ENCODE measurements at places on chromosomes 2 and 18.

DNA sequence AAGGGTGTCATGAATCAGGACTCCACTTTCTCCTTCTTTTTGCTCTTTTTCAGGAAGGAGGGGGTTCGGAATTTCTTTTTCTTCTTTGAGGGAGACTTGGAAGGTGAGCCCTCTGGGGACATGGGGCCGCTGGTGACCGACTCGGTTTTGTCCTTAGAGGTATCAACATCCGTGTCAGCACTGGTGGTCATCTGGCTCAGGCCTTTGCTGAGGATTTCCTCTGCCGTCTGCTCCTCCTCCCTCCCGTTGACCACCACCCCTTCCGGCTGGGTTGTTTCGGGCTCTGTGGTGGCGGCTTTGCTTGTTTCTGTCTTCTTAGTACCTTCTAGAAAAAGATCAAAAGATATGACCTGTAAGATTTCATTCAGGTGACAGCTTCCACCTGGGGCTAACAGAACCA is 104.6 kb downstream of the ADD2 start:
- DNase-seq: no peak

DNA sequence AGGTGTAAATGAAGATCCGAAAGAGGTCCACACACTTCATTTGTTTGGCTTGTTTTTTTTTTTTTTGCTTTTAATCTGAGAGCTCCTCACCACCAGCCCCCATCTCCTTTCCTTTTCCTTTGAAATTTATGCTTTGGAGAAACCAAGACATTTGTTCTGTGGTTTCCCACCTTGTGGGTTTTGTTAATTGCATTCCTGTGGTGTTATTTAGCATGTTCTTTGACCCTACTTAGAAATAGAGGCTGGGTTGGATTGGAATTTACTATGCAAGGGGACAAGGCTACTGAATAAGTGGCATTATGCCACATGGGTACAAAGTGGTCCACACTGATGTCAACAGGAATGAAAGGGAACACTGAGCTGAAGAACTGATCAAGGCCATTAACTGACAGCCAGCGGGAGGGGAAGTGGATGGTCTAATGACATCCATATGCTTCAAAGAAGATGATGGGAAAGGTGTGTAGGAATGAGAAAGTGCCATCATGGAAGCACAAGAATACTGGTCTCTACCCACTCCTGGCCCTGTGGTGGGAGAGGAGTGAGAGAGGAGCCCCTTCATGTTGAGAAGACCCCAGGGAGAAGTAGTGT is 8.9 kb downstream of the CCL20 start:
- no peak for DNase-seq

GRCh38 chr18:33676593-33676992 is 98.6 kb downstream of the ASXL3 start:
- DNase-seq: no peak

- DNase-seq: no peak
Observed at GRCh38 chr2:3099145-3099859, 278.3 kb downstream of the EIPR1 start.

GRCh38 chr2:26811261-26811660 is 25.4 kb downstream of the CENPA start:
- no peak for DNase-seq

DNA sequence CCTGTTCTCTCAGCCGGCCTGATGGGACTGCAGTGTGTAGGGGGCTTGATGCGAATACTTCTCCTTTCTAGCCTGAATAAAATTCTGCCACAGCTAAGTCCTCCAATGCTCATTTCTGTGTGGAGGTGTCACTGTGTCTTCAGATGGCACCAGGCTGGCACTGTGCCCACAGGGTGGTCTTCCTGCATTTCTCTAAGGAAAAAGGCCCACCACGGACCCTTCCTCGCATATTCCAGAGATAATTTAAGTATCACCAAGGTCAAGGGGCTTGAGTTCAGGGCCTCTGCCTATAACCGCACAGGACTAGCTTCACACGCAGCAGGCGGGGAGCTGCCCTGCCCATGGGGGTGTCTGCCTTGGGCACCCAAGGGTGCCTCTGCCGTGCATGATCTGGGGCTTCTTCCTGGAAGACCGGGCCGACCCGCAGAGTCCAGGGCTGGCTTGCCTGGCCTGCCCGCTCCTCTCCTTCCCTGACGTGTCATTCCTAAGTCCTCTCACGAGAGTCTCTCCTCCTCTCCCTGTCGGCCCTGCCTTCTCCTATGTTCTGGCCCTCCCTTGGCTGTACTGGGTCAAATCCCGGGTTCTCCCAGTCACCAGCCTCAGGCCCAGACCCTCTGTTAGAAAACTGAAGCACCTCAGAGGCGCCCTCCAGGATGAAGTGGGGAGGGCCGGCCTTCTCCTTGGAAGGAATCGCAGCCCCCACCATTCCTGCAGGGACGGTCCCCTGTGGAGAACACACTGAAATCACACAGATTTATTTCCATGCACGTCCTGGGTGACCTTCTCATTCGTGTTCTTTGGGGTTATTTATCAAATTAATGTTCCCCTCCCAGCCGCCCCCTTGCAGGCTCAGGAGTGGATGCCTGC is 48.9 kb upstream of the PXDN start:
- no peak for DNase-seq

DNA sequence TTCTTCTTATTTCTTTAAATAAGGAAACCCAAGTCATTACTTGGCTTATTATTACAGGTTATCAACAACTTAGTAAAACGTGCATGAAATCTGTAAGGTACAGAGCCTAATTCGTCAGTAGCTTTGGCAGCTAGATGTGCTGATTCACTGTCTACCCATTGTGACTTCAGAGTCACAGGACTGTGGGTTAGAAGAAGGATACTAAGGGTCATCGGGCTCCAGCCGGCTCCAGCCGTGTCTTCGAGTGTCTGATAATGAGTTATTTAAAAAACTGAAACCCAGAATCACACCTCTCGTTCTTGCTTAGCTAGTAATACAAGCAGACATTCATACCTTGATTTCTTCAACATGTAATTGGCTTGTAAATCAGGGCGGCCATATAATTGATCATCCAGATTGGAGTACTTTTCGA is 170.5 kb downstream of the FMNL2 start:
- DNase-seq: no peak

- no peak for DNase-seq
Observed at GRCh38 chr2:199956062-199956380, 639 bp downstream of the MAIP1 start.

GRCh38 chr2:221245045-221245444 is 327.1 kb downstream of the EPHA4 start:
- DNase-seq: no peak

GRCh38 chr2:167595839-167596471 is 651.4 kb downstream of the STK39 start:
- no peak for DNase-seq

- no peak for DNase-seq
Observed at GRCh38 chr2:207330912-207331311, 165.2 kb upstream of the KLF7 start.

DNA sequence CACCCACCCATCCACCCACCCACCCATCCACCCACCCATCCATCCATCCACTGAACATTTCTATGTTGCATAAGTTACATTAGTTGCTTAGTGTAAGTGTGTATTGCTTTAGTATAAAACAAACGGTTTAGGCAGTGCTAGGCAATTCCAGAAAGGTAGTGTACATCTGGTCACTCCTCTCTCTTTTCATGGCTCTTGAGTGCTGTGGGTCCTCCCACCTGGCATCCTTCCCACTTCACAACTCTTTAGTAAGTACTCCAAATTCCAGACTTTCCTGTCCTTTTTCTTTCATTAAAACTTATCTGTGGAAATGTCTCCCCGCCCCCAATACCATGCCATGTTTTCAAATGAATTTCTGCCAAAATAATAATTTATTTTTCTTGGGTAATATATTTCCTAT is 122.5 kb downstream of the PLEKHM3 start:
- DNase-seq: no peak

- DNase-seq: no peak
Observed at GRCh38 chr2:99365661-99366060, 28.5 kb downstream of the EIF5B start.

DNA sequence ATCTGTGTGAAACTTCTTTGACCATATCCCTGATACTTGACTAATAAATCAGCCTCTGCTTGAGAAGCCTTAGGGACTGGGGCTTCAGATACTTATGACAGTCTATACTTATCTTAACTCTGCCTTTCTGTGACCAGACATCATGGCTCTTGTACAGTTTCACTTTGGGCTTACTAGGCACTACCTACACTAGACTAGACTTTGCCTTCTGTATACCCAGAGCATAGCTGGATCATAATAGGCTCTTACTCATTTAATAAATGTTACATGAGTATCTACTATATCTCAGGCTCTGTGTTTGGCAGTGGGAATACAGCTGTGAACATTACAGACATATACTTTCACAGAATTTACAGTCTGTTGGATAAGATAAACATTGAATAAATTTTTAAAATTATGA is 9.0 kb downstream of the UGP2 start:
- no peak for DNase-seq

GRCh38 chr18:25038261-25038660 is 313.7 kb downstream of the ZNF521 start:
- DNase-seq: no peak

Data from NAMALWA (cell line).